ENCODE measurements at places on chromosomes 6 and 20. TPM values are rescaled to one million over a fixed set of nuclear protein-coding genes. Genes with fewer than 3 reads are reported as not detected.

The ANKRD66 gene
- not detected for total RNA-seq

DNA sequence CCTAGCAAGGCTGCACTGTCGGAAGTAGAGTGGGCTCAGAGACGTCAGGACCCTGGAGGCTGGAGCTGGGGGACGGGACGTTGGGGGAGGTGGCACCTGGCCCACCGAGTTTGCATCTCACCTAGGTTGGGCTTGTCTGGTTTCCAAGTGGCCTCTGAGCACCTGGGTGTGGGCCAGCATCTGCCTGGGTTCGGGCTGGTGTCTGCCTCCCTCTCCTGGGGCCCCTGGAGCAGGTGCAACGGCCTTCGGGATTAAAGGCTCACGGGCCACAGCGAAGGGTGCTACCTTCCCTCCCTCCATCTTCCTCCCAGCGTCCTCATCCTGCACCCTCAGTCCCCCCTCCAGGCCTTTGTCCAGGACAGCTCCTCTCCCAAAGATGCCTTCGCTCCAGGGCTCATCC is 6.0 kb downstream of the HRH3 start:
- no peak for DNase-seq

DNA sequence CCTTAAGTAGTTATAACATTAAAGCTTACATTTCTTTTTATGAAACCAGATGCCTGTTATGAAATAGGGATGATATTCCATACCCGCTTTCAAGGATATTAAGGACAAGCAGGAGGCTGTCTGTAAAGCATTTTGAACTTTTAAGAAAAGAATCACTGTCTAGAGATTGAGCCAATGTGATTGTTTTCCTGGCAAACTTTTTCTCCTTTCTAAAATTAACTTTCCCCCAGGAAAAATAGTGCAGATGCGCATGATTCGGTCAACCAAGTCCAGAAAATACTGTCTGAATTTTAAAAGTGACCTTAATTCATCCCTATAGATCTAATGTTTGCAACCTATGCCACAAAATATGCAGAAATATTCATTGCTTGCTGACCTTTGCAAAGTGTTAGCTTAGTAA is 15.1 kb upstream of the DEK start:
- DNase-seq = no peak

The SLC17A5 gene
- total RNA-seq = 24.3 TPM

GRCh38 chr6:6556738-6557503 is 31.6 kb upstream of the LY86 start:
- peak; percentile 29 for DNase-seq

DNA sequence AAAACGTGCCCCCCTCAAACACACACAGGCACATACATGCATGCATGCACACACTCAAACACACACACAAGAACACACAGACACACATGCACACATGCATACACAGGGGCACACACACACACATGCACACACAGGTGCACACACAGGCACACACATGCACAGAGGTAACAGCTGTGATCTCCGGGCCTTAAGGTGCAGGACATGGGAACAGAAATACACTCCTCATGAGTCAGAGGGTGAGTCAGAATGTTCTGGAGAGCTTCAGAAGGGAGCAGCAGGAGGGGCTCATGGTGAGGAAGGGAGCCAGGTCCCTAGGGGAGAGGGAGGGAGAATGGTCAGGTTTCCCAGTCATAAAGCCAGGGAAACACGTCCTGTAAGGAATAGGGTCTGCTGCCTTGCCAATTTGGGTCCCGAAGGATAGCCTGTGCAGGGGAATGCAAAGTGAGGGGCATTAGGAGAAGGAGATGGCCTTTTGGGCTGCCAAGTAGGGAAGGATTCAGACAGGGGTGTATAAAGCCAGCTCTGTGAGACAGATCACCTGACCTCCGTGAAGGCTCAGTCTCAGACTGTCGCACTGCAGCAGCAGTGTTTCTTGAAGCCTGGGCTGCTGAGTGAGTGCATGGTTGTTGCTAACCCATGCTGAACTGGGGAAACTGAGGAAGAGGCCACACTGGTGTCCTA is 123.9 kb downstream of the MAFB start:
- no peak for DNase-seq

- no peak for DNase-seq
Observed at GRCh38 chr6:139623372-139623771, 248.9 kb upstream of the CITED2 start.

DNA sequence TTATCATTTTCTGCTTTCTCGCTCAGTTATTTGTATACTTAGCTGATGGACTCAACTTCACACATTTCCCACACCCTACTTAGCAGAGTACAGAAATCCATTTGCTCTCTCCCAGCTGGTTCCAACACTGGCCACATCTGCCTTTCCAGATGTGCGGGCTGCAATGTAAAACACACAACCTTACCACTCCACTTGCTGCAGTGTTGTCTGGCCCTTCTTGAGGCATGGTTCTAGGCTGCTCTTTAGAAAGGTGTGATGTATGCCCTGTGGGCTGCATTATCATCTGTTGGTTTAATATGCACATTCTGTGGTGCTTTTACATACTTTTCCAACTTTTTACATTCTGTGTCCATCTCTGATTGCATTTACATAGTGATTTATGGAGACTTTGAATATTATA is 56.5 kb downstream of the TRAF3IP2 start:
- no peak for DNase-seq

The SPEF1 gene
- not detected for total RNA-seq
